ENCODE measurements at places on chromosomes 12 and 14. TPM values are rescaled to one million over a fixed set of nuclear protein-coding genes. Genes with fewer than 3 reads are reported as not detected.

SHMT2 gene
- polyA plus RNA-seq: 53.9 TPM

DNM1L gene
- 150 TPM for polyA plus RNA-seq

PLCZ1 gene
- 0.49 TPM for polyA plus RNA-seq

KRT77 gene
- polyA plus RNA-seq: 2.2 TPM

CLECL1 gene
- polyA plus RNA-seq: not detected

FAR2 gene
- polyA plus RNA-seq: 33.2 TPM

LRRC10 gene
- 0.06 TPM for polyA plus RNA-seq

DGKA gene
- 33.1 TPM for polyA plus RNA-seq

GLT8D2 gene
- 14.2 TPM for polyA plus RNA-seq

SLCO1B1 gene
- not detected for polyA plus RNA-seq

TAS2R14 gene
- polyA plus RNA-seq: 4.6 TPM

FBRSL1 gene
- 106 TPM for polyA plus RNA-seq

CLIP1 gene
- polyA plus RNA-seq: 52.2 TPM

NR1H4 gene
- polyA plus RNA-seq: 0.48 TPM

SRGAP1 gene
- polyA plus RNA-seq: 16.0 TPM

ABCC9 gene
- 18.8 TPM for polyA plus RNA-seq

CMKLR1 gene
- polyA plus RNA-seq: 4.5 TPM

CD69 gene
- polyA plus RNA-seq: 0.63 TPM

C12orf42 gene
- polyA plus RNA-seq: not detected

FBXO33 gene
- 9.5 TPM for polyA plus RNA-seq

MAP4K5 gene
- 55.5 TPM for polyA plus RNA-seq

FUT8 gene
- polyA plus RNA-seq: 53.5 TPM

LRRC43 gene
- 7.1 TPM for polyA plus RNA-seq

RBP5 gene
- 5.1 TPM for polyA plus RNA-seq

TROAP gene
- 15.7 TPM for polyA plus RNA-seq

TEAD4 gene
- 2.8 TPM for polyA plus RNA-seq
